ENCODE measurements at places on chromosomes 13 and 19.

DNA sequence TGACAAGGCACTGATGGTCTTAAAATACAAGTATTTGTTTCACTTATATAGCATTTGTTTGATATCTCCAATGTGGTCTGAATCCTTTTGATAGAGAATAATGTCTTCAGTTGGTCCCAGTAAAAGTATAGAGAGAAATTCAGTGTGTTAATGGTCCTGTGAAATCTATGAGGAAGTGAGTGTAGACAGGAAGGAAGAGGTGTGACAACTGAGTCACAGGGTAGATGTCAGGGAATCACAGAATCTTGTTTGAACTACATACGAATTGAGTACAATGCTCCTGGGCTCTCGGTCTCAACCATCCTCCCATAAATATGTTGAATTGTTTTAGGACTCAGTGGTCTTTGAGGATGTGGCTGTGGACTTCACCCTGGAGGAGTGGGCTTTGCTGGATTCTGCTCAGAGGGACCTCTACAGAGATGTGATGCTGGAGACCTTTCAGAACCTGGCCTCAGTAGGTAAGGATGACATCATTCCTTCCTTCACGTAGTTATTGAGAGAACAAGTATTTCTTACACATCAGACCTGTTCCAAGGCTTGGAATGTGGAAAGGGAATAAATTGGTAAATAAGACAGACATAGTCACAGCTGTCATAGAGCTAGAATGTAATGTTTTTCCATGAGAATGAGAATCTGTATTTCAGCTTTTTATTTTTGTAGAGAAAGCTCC is 9.1 kb downstream of the ZNF555 start:
- DNase-seq = no peak

- DNase-seq = no peak
Measured at GRCh38 chr13:40595693-40596092, 70.7 kb downstream of the FOXO1 start.

GRCh38 chr19:17797424-17798201 is 2.7 kb downstream of the B3GNT3 start:
- DNase-seq = peak; percentile 42

GRCh38 chr13:51995677-51996551 is 15.3 kb downstream of the ATP7B start:
- DNase-seq = no peak

DNA sequence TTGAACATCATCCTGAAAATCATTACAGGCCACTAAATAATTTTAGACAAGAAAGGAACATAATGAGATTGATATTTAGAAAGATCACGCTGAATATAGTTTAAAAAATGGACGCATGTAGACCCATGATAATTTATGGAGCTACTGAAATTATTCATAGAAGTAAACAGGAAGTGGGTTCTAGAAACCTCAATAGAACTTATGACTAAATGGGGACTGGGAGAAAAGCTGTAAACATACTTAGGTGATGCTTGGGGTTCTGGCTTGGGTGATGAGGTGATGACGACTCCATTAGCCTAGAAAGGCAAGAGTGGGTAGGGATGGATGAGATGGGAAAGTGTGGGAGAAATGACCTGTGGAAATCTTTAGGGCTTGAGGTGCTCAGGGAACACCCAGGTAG is 484.0 kb downstream of the MYO16 start:
- DNase-seq = peak; percentile 18

DNA sequence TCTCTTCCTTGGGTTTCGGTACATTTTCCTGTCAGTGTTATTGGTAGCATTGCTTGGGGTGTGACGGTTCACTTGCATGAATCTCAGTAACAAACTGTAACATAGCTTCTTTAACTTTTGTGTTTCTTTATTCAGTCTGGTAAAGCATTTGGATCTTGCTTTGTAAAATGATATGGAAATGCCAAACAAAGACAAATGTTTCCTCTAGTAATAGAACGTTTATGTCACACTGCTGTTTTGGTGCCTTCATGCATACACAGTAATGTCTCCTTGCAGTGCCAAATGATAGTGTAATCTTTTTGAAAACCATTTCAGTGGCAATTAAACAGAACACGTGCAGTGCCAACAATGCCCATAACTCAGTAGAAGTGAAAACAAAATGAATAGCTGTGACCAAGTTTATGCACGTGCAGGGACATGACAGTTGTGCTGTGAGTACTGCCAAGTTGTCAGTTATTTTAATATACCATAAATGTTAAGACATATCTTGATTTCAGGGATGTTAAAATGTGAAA is 110.8 kb downstream of the RXFP2 start:
- DNase-seq = no peak

DNA sequence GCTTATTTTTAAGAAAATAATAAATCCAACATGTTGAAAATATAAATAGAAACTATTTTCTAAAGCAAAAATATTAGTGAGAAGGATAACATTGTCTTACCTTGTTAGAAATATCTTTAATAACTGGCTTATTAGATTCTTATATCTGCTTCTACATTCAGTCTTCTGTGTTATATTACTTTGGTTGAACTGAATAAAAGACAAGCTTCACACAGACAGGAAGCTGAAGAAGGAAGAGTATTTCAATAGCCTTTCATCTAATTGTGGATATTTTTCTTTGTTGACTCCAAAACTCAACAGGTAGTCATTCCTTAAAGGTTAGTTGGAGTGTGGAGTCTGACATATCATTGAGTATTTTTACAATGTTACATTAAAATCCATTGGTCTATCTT is 10.9 kb downstream of the SETDB2 start:
- no peak for DNase-seq

DNA sequence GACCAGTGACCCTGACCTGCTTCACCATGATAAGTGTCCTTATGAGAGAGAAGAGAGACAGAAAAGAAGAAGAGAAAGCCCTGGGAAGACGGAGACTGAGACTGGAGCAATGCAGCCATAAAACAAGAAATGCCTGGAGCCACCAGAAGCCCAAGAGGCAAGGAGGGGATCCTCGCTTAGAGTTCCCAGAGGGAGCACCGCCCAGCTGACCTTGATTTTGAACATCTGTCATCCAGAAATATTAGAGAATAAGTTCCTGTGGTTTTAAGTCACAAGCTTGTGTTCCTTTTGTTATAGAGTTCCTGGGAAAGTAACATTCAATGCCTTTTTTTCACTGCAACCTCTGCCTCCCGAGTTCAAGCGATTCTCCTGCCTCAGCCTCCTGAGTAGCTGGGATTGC is 20.2 kb downstream of the CERS1 start:
- DNase-seq = no peak

DNA sequence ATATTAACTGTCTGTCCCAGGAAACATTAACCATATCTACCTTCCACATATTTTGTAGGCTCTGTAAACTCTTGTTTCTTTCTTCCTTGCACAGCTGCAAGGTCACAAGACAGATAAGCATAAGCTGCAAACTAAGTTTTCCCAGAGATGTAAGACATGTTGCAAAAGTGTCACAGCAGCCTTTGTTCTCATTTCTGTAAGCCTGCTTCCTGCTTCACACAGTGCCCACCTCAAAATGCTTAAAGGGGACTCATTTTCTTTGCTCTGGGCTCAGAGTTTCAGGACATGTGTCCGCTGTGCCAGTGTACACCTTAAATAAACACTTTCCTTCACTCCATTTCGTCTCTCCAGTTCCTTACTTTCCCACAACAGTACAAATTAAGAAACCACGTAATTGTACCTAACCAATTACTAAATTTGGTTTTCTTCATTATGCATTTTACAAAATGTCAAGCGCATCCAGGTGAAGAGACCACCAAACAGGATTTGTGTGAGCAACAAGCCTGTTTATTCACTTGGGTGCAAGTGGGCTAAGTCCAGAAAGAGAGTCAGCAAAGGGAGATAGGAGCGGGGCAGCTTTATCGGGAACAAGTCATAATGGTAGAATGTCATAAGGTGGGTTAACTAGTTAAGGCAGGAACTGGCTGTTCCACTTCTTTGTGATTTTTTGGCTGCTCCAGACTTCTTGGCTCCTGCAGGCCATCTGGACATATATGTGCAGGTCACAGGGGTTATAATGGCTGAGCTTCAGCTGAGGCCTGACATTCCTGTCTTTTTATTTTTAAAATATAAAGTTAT is 12.7 kb upstream of the ZNF431 start:
- no peak for DNase-seq

GRCh38 chr19:43505941-43506340 is 1.4 kb upstream of the PHLDB3 start:
- DNase-seq = no peak

DNA sequence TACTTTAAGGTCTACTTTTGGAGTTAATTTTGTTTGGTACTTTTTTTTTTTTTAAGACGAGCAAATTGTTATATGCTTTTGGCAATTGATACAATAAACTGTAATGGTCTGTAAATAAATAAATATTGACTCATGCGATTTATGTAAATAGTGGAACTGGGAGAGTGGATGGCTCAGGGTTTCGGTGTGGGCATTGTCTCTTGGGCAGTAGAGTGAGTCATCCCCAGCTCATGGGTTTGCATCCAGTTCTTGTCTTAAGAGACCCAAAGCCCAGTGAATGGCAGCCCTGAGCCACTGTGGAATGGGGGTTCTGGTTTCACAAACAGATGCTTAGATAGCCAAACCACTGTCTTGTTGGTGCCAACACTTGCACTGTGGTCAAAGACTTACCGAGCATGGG is 33.0 kb downstream of the FGF9 start:
- DNase-seq = no peak

GRCh38 chr13:106234636-106235035 is 300.8 kb downstream of the EFNB2 start:
- no peak for DNase-seq

DNA sequence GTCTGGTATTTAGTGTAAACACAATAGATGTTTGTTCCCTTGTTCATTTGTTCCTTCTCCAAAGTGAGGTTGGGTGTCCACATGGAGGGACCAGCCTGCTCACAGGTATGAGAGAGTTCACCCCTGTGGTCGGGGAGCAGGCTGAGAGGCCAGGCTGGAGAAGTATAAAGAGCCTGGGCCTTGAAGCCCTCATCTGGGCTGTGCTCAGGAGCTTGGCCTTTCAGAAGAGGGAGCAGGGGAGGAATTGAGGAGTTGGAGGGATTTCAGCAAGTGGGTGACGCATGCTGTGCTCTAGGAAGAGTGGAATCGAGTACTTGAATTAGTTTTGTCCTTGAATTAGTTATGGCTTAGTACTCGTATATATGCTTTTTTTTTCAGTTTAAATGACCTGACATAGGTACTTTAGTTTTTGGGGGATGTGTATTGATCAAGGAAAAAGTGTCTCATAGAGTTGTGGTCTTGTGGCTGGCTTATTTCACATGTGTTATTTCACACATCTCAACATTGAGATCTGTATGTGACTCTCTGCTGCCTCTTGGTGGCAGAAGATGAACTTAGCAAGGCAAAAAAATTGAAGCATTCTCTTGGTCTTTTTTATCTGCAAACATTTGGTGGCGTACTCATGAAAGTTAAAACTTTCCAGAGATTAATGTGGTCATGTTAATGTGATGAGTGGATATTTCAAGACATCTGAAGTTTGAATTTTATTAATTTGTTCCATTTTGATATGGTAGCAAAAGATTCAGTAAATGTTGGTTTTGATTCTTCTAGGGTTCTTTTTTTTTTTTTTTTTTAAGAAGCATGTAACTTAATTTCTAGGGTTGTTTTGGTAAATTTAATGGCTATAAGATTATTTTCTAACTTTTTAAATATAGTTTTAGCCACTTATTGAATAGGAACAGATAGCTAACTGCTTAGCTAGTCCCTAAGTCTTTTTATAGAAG is 54.3 kb downstream of the SLAIN1 start:
- peak; percentile 73 for DNase-seq

DNA sequence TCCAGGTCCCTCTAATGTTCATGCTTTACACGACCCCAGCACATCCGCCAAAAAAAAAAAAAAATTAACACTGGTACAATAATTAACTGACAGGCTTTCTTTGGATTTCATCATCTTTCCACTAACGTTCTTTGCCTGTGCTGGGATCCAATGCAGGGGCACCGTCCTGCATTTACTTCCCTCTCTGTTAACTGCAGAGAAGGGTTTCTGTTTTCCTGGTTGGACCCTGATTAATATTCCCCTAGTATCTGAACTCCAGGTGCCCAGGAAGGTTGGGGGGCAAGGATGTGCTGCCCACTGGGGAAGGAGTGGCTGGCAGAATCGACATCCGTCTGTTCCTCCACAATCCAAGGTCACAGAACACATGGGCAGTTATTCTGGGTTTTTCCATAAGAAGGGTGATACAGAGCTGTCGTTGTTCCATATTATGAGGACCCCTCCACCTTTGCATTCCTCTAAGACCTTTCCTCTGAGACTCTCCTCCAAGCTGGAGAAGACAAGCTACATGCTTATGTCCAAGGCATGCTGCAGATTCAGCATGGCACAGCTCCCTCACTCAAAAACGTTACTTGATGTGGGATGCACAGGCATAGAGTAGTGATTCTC is 4.5 kb upstream of the LAIR1 start:
- DNase-seq = no peak

DNA sequence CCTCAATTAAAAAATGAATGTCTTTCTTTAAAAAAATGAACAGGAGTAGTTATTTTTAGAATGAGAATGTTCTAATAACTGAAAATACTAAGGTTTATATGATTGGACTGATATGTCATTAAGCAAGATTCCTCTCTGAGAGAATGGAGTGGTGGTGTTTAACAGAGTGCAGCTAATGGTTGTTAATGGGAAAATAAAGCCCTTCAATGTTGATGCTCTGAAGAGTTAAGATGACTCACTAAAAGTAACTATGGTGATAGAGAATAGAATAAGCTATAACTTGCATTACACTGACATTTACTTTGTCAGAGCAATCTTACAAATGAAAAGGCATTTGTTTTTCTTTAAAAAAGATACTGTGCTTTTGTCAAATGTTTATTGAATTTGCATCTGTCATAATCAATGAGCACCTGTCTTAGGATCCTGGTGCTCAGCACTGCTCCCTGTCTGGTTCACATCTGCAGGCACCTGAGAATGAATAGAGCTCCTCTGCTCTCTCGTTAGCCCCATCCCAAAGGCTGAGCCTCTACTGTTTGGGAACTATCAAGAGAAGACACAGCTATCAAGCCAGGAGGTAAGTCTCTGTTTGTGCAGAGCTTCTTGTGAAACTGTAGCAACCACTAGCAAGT is 15.1 kb downstream of the PABPC3 start:
- DNase-seq = no peak

DNA sequence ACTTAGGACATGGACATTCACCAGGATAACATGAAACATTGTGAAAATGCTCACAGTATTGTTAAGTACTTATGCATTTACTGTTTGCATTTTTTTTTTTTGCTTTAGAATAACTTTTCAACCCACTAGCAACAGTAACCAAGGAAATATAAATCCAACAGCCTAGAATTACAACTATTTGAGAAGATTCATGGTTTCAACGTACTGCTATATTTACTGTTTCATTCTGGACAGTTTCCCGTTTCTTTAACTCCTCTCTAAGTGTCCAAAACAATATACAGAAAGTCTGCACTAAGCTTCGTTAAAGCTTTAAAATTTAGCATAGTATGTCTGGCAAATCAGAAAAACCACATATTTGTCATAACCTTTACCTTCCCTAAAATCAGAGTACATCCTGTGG is 2.7 kb downstream of the SMAD9 start:
- DNase-seq = no peak

GRCh38 chr13:22017226-22017625 is 346.4 kb downstream of the FGF9 start:
- DNase-seq = peak; percentile 27
